Astrocyte of the spinal cord (primary cell): ENCODE measurements at places on chromosomes 16 and 17.

DNA sequence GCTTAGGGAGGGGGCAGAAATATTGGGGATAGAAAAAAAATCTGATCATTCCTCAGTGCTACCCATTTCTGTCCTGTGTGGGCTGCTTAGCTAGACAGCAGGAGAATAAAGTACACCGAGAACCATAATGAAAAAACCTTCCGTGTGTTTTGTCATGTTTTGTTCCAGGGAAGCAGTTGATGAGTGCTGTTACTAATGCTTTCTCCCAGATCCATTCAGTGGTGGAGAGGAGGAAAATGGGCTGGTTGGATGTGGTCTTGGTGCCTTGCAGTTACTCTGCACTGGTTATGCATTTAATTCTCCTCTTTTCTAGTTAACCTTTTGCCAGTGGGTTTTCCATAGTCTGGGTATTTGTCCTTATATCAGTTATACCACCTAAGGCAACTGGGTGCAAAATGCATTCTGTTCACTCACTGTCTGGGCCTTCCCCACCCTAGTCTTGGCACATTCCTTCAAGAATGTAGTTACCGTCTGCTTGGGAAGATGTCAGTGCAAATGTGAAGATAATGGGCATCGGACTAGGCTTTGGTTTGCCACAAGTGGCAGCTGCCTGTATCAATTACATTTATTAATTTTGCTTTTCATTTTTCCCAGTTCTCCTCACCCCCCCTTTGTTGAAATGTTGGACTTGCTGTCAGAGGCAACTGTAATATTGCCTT is 9.3 kb upstream of the TBKBP1 start:
- no peak for DNase-seq

DNA sequence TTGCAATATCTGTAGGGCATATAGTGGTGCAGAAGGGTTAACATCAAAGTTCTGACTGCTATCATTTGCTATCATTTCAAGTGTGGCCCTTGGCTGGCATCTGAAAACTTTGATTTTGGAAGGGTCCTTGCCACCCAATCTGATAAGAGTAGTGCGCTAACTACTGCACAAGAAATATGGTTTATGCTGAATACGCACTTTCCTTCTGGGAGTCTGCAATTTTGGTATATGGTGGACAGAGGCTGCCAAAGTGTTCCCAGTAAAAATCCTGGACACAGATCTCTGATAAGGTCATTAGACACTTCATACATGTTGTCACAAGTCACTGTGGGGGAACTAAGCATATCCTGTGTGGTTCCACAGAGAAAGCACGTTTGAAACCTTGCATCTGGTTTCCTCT is 461.6 kb upstream of the CDH11 start:
- no peak for DNase-seq

DNA sequence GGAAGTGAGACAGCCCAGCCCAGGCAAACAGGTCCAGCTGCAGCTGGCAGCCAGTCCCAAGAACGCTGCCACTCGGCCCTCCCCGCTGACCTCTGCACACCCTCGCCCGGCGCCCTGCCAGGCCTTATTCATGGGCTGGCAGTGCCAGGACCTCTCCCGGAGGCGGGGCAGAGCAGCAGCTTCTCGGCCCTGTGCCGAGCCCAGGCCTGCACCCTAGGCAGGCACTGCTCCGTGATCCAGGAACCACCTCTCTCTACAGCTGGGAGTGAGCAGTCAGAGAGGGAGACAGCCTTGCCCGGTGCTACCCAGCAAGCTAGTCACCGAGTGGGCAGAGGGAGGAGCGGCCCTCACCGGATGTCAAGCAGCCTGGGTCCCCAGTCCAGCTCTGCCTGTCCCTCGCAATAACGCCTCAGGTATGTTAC is 79.9 kb upstream of the CBX4 start:
- peak; percentile 20 for DNase-seq

DNA sequence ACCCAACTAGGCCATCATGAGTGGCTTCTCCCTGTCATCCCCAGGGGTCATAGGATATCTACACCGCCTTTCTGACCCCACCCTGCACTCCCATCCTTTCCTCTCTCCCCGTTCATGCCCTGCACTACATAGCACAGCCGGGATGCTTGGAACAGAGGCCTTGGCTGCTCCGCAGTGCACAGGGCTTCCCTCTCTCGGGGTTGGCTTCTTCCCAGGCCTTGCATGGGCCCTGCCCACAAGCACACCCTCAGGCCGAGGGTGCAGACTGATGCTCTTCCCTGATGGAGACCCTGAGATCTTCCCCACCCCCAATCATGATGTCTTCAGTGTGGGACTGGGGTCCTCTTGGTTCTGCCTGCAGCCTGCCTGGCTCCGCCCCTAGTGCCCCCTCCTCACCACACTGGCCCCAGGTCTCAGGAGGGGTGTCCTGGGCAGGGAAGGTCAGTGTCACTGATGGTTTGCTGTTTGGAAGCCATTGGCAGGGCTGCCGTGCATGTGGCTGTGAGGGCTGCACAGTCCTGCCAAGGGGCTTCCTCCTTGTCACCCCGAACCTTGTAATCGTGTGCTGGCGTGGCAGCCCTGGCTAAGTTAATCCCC is 14.3 kb upstream of the NAGLU start:
- DNase-seq = no peak

DNA sequence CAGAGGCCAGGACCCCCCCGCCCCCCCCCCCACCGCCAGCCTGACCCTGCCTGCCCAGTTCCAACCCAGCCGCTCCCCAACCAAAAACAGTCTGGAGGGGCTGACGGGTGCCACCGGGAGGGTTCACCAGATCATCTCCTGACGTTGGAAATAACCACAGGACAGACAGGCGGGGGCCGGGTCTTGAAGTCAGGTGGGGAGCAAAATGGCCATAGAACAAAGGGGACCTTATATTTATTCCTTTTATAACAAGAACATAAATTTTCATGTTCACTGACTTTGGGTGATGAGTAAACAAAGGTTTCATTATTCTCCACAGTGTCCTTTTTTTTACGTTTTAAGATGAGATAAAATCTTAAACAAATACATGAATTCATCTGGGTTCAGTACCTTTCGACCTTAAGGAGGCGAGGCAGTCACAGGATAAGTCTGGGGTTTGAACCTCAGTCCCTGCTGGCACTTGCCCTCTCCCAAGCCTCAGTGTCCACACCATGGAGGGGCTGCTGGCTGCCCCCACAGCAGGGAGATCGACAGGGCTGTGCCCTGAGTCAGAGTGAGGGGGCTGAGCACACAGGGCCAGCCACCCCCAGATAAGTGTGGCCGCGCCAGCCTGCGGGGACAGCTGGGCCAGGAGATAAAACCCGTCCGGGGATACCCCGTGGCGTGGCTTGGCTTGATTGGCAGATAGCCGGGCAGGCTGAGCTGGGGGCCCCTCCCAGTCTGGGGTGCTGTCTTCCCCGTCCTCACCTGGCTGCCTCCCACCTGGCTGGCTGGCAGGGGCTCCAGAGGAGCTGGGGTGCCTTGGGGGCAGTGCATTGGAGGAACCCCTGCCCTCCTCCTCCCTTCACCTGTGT is 15.0 kb downstream of the SLC7A5 start:
- peak; percentile 78 for DNase-seq

GRCh38 chr16:69838489-69838888 is 76.4 kb downstream of the WWP2 start:
- no peak for DNase-seq

GRCh38 chr17:10787306-10788045 is 16.4 kb downstream of the TMEM238L start:
- DNase-seq = no peak

GRCh38 chr17:80196652-80197051 is 23.5 kb downstream of the SGSH start:
- DNase-seq = no peak

DNA sequence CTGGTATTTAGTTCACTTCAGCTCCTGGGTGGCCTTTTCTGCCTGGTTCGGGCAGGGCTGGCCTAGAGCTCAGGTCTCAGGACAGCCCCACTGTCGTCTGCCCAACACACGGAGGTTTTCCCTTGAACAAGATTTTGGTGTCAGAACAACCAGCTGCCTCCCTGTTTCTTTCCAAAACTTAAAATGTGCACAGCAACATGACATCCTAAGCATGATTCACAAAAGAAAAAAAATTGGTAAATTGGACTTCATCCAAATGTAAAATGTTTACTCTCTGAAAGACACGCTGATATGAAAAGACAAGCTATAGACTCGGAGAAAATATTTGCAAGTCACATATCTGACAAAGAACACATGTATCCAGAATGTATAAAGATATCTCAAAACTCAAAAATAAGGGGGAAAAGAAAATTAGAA is 197.8 kb upstream of the CHMP6 start:
- no peak for DNase-seq

- DNase-seq = no peak
These were observed 151.3 kb downstream of the C16orf95 start for GRCh38 chr16:87165885-87166284.

- no peak for DNase-seq
These were observed 1406.0 kb upstream of the CDH8 start for GRCh38 chr16:63442246-63442645.

- no peak for DNase-seq
These were observed 138.2 kb downstream of the CYLD start for GRCh38 chr16:50879873-50880695.

DNA sequence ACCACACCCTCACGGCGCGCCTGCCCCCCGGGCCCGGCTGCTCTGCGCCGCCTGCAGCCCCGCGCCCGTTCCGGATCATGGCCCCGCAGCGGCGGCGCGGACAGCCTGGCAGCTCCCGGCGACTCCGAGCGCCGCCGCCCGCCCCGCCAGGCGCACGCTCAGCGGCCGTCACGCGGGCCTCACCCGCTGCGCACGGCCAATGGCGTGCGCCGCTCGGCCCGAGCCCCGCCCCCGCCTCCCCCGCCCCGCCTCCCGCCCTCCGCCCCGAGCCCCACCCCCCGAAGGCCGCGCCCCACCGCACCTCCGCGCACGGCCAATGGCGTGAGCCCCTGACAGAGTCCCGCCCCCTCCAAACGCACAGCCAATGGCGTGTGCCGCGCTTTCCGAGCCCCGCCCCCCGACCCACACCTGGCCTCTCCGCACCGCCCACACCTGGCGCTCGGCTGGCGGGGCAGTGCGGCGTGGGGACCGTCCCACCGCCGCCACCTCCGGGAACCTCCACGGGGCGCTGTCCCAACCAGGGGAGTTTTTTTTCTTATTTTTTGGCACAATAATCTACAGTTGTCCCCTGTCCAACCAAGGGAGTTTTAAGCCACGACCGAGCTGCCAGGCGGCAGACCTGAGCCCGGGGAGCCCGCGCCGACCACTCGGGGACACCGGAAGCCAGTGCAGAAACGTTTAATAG is at the start of gene PCYT2:
Gene PCYT2, minus strand, starts transcription at position 123 of the 685 bp plus-strand sequence. Its CDS starts 44 bp downstream, at position 79.
- peak; percentile 82 for DNase-seq

GRCh38 chr16:12344577-12345343 is 368.2 kb downstream of the SNX29 start:
- no peak for DNase-seq

DNA sequence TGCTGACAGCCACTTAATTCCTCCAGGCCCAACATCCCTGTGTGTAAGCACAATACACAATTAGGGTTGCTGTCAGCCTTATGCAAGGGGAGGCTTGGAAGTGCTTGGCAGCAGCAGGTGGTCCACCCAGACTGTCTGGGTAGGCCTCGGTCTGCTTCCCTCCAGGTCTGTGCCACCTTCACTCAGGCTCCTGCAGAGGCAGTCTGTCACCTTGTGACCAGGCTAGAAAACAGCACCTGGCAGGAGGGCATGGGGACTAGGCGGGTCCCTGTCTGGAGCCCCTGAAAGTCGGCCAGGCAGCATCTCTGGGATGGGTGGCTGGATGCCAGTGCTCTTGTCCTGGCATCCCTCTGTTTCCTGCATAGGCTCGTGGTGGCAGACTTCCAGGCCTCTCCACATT is 578.1 kb downstream of the KCNJ18 start:
- no peak for DNase-seq

- no peak for DNase-seq
These were observed 58.0 kb downstream of the ZFPM1 start for GRCh38 chr16:88511060-88511459.

GRCh38 chr17:5506307-5506706 is 19.9 kb downstream of the MIS12 start:
- no peak for DNase-seq

DNA sequence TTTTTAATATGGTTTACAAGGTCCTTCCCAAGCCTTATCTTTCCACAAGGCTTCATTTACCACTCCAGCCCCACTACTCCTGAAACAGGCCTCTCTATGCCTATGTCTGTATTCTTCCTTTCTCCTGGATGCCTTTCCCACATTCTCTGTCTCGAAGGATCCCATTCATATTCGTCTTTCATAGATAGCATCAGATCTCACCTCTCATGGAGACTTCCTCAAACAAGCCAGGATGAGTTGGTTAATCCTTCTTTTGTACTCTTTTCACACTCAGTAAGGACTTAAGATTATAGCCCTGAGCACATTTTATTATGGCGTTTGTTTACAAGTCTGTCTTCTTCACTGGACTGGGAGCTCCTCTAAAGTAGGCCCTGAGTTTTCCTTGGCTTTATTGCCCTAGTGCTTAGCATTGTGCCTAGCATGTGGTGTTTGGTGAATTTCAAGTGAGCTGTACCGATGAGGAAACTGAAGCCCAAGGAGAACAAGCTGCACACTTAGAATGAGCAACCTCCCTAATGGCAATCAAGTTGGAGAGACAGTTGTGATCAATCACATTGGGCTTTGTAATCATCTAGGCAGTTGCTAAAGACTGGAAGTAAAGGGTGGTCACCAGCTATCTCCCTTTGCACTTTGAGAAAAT is 10.0 kb upstream of the TBX4 start:
- no peak for DNase-seq

- DNase-seq = no peak
These were observed 14.8 kb upstream of the POLR3E start for GRCh38 chr16:22282254-22282892.
